Large intestine (tissue), 12 donors: ENCODE measurements at places on chromosomes 5 and 9. TPM values are rescaled to one million over a fixed set of nuclear protein-coding genes. Genes with fewer than 3 reads are reported as not detected.

GRCh38 chr9:132768932-132769905 lies 99.0 kb downstream of the GTF3C4 start:
- peak; percentile 61 for DNase-seq

DNA sequence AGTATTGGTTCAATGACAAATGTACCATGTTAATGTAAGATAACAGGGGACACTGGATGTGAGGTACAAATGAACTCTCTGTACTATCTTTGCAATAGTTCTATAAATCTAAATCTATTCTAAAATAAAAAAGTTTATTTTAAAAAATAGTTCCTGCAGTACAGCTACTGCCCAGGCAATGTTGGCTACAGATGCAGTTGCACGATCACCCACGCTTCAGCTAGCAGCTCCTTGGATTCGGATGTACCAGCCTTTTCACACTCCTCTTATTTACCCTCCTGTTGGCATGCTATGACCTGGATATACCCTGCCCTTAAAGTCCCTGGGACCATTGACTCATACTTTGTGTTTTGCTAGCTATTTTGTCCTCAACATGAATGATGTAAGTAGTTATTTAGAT lies 185.4 kb upstream of the SMARCA2 start:
- no peak for DNase-seq

DNA sequence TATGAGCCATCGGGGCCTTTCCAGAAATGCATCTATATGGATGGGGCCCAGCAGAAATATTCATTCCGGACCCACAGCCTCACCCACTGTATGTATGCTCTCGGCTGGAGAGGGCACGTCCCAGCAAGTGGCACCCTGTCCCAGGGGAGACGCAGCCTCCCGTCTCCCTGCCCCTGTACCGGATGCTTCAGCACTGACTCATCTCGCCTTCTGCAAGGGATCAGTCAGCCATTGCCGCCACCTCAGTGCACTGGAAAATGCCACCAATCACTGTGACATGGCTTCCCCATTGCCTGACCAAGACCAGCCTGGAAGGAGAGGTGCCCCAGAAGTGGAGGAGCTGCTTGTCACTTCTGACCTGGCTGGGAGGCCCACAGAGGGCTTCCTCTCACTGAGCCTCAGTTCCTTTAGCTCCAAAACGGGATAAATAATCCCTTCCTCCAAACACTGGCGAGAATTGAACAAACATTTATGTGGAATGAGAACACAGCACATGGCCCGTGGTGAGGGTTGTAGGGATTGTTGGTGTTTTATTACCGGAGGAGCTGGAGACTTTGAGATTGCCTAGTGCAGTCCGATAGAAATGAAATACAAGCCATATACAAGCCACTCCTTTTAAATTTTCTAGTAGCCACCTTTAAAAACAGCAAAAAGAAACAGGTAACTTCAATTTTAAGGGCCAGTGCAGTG lies 43.9 kb upstream of the ORM1 start:
- DNase-seq = no peak

GRCh38 chr5:33244441-33245150 lies 196.2 kb upstream of the TARS1 start:
- DNase-seq = no peak

- no peak for DNase-seq
These were observed 285.8 kb downstream of the ZNF608 start for GRCh38 chr5:124460642-124461041.

DNA sequence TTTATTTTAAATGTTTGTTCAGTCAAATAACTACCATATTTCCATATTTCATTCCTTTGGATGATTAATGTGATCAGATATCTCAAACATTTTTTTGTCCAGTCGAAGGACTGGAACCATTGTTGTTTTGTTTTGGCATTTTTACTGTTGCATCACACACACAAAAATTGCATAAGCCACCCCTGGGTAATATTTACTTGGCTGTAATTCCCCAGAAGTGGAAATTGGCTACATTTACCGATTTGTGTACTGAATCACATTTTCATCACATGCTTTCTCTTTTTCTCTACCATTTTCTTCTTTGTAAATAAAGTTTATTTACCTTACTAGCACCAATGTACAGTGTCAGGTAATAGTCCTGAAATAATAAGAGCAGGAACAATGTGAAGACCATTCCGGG lies 1729.7 kb upstream of the WWC1 start:
- no peak for DNase-seq

DNA sequence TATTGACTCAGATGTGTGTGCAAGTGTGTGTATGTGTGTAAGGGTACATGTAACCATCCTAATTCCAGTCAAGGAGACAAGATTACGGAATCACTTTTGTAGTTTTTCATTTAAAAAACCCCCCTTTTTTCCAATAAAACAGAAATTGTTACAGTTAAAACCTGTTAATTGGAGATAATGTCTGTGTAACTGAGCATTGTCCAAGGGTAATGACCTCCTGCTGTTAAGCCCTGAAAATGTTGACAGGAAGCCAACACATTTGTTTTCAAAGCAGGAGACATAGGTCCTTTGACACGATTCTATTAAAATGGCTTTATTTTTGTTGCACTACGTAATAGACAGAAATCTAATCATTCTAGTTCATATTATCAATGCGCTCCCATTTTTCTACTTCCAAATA lies 457.3 kb upstream of the ARRDC3 start:
- DNase-seq = no peak

GRCh38 chr9:37248651-37249163 lies 128.3 kb downstream of the ZCCHC7 start:
- no peak for DNase-seq

DNA sequence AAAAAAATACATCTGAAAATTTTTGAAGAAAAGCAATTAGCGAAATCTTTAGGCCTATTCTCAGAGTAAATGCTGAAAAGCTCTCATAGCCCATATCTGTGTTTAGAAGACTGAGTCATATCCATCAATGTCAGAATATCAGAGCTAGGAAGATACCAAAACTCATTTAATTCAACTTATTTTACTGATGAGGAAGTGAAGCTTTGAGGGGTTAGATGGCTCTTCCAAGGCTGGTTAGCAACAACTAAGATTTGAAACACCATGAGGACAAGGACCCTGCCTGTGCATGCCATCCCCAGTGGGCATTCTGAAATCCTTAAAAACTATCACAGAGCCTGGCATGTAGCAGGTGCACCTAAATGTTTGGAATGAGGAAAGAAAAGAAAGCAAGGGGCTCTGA lies 2.5 kb downstream of the FREM1 start:
- no peak for DNase-seq

GRCh38 chr5:75152860-75153259 lies 83.8 kb downstream of the ANKRD31 start:
- DNase-seq = peak; percentile 17

DNA sequence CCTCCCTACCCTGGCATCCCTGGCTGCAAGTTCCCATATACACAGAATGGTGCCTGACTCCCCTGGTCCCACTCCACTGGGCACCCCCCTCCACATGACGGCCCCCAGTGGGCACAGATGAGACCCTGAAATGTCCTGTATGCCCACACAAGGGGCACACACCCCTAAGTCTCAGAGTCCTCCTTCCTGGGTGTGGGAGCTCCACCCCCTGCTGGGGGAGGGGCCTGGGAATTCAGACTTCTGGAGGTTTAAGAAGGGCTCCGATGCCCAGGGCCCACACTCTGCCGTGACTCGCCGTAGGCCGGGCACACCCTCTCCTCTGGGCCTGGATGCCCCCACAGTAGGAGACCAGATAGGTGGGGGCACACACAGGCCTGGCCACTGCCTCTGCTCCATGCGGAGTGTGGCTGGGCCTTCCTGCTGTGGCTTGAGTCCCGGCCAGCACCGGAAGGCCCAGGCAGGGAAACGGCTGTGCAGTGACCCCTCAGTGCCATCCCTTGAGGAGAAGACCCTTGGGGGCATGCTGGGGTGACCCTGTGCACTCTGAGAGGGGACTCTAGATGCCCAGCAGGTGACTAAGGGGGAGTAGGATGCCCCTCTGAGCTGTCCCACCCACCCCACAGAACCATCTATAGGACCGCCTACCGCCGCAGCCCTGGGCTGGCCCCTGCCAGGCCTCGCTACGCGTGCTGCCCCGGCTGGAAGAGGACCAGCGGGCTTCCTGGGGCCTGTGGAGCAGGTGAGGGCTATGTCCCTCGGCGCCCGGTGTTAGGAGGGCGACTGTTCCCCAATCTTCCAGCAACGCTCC lies 6.5 kb downstream of the EGFL7 start:
- DNase-seq = no peak

GRCh38 chr5:29990681-29991080 lies 1202.8 kb upstream of the CDH6 start:
- DNase-seq = no peak

Gene SLIT3
- 18.3 TPM for polyA plus RNA-seq

Gene EQTN
- 0.34 TPM for polyA plus RNA-seq

Gene PCDHB13
- polyA plus RNA-seq = 1.4 TPM

Gene GADD45G
- polyA plus RNA-seq = 10.5 TPM

Gene IFNK
- polyA plus RNA-seq = 0.06 TPM

Gene FGF10
- 5.7 TPM for polyA plus RNA-seq

Gene IGFBPL1
- 3.8 TPM for polyA plus RNA-seq

Gene TEX48
- polyA plus RNA-seq = not detected
